Fibroblast of skin of scalp (primary cell): ENCODE measurements at places on chromosomes 5 and 9.
A peak's percentile ranks its signal among the peaks of the same experiment; 100 is the strongest.

DNA sequence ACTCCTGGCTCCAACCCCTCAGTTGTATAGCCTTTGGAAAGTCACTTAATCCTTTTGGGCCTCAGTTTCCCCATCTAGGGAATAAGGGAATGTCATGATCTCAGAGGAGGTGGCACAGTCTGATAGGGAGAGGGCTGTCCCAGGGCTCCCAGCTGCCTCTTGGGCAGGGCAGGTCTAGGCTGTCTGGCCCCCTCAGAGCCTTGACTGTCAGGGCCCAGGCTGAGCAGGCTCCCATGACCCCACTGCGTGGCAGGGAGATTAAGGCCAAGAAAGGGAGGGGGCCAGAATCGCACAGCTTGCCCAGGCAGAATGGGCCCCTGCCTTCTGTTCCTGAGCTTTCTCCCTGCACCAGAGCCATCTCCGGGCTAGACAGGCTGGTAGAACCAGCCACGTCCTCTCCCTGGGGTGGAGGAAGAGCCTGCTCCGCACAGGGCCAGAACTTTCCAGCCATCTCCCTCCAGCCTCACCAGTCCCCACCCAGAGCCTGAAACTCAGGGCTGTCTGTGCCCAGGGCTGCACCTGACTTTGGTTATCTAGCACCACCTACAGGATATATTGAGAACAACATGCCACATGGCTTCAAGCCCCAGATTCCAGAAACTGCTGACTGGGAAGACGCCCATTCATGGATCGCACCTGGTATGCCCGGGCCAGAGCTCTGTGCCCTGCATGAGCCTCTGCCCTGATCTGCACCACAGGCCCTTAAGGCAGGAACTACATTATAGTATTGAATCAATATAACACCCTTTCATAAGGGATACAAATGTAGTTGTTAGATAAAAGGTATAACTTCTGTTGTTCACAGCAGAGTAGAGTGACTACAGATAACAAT is 32.1 kb downstream of the NAIF1 start:
- DNase-seq: peak; percentile 78

GRCh38 chr9:4038182-4038723 is 261.6 kb downstream of the GLIS3 start:
- DNase-seq: peak; percentile 8

GRCh38 chr5:54760182-54760935 is 225.0 kb downstream of the ESM1 start:
- DNase-seq: peak; percentile 51

GRCh38 chr9:7859701-7860334 is 60.2 kb upstream of the DMAC1 start:
- DNase-seq: no peak

GRCh38 chr5:54545796-54546195 is 28.2 kb downstream of the SNX18 start:
- DNase-seq: no peak

- no peak for DNase-seq
These were observed 91.2 kb downstream of the ANXA2R start for GRCh38 chr5:42948961-42949347.

GRCh38 chr9:121785673-121786542 is 134.5 kb downstream of the DAB2IP start:
- no peak for DNase-seq

DNA sequence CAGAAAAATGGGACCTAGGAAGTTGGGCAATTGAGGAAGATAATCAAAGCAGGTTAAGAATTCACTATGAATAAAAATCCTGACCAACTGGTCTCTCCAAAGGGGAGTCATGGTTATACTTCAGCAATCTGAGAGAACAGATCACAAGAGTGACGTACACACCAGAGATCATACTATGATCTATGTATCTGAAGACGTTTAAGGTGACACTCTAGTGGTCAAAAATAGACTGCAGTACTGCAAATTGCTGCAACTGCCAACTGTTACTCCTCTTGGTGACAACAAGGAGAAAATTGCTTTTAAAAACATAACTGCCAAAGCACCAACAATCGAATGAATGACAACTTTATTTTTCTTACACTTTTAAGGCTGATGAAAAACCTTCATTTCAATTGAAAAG is 4.9 kb downstream of the AK6 start:
- DNase-seq: peak; percentile 16

GRCh38 chr9:75612754-75613153 is 277.7 kb upstream of the PCSK5 start:
- DNase-seq: no peak

GRCh38 chr9:27771803-27772545 is 198.7 kb upstream of the C9orf72 start:
- DNase-seq: peak; percentile 71

- DNase-seq: peak; percentile 59
These were observed 88.7 kb upstream of the FAM169A start for GRCh38 chr5:74954919-74955318.

- no peak for DNase-seq
These were observed 5.2 kb downstream of the WHRN start for GRCh38 chr9:114499941-114500696.

DNA sequence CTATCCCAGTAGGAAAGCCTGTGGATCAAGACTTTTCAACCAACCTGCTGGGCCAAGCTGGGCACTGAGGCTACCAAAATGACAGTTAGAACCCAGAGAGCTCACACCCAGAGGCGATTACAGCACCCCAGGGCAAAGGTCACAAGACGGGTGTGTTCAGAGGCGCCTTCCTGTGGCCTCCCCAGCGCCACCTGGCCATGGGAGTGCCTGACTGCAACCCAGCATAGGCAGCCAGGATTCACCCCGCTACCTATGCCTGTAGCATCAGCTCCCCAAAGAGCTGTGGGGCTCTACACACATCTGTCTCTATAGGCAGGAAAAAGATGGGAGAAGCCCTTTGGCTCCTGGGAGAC is 33.5 kb downstream of the PDGFRB start:
- DNase-seq: no peak

DNA sequence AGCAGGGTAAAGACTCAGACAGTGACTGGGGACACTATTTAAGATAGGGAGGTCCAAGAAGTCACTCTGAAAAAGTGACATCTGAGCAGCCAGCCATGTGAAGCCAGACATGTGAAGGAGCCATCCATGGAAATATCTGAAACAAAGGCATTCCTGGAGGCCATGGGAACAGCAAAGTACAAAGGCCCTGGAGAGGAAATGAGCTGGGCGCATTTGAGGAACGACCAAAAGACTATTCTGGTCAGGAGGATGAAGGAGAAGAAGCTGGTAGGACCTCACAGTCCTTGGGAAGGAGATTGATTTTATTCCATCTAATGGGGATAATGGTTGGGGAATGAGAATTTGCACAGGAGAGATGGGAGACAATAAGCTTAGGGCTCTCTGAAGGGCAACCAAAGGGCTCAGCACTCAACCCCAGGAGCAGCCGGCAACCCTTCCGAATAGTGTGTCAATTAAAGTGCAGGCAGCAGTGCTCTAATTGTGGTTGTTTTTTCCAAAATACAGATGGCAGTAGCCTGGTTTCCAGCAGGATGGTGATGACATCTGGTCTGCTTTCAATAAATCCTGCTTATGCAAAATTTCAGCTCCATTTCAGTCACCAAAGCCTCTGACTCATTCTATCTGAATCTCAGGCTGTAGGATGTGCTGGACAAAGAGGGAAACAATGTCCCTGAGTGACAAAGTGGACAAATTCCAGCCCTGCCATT is 26.7 kb downstream of the FOXI1 start:
- DNase-seq: peak; percentile 90

GRCh38 chr9:125262294-125262991 is 817 bp downstream of the GAPVD1 start:
- no peak for DNase-seq

GRCh38 chr5:95812074-95812471 is 10.5 kb downstream of the GLRX start:
- no peak for DNase-seq

DNA sequence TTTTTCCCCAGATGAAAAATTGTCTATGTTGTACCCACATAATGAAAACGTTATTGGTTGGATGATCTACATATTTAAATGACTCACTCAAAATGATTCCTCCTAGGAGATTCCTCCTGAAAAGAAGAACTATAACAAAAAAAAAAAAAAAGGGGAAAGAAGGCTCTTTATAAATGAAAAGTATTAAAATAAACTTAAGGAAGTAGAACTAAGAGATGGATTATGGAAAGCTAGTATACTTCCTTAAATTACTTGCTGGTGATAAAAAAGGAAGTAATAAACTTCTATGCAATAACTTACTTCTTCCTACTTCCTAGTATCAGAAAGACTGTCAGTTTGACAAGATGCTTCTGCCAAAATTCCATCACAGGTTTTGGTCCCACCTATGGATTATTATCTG is 1087.7 kb downstream of the CDH12 start:
- DNase-seq: no peak

- DNase-seq: no peak
These were observed 758.3 kb downstream of the DNAH5 start for GRCh38 chr5:13186177-13186576.

DNA sequence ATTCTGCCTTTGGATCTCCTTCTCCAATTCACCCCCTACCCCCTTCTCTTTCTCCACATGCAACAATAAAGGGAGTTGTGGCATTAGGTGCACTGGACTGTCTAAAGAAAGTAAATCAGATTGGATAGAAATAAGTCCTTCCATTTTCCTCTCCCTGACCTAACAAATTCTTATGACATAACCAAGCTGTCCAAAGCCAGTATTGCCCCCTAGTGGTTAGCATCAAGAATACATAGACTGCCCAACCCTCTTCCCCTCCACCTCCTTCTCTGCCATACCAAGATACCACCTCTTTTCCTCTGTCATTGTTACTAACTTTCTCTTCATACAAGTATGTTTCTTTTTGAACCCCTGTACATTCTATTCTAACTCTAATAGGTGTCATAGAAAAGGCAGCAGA is 45.7 kb downstream of the PPARGC1B start:
- peak; percentile 18 for DNase-seq

GRCh38 chr9:76215066-76215465 is 179.2 kb downstream of the RFK start:
- peak; percentile 81 for DNase-seq

- no peak for DNase-seq
These were observed 5.8 kb upstream of the FSTL4 start for GRCh38 chr5:133618141-133618540.

DNA sequence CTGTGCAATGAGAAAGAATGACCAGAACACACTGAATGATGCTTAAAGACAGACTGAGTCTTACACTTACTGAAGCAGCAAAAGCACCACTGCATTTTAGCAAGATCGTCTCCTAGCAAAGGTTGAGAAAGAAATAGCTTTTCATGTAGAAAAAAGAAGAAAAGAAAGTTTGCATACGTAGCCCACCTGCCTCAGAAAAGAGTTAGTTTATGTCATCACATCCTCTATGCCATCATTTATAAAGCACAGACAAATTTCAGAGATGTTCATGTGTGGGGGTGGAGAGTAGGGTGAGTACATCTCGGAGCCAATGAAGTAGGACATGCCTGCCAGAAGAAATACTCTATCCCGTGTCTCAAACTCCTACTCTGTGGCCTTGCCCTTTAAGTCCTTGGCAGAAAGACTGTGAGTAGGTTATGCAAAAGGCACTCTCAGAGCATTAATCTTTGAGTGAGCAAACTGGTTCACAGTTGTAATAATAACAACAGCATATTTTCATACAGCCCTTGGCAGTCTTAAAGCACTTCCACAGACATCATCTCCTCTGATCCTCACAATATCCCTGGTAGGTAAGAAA is 22.4 kb downstream of the NRG2 start:
- no peak for DNase-seq

DNA sequence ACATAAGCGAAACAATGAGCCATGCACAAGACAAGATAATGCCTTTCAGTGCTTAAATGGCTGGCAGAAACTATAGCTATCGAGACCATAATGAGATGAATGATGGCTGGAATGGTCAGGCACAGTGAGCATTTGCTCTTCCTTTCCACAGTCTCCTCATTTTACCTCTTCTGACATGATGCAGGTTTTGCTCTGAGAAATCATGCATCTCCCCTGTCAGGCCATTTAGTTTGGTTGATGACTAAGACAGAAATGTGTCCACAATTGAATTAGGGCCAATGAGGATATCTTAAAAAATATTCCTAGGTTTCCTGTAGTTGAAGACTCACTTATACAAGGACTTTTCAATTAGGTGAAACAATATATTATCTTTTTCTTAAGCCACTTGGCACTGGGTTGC is 475.1 kb downstream of the TMEM232 start:
- DNase-seq: peak; percentile 28

DNA sequence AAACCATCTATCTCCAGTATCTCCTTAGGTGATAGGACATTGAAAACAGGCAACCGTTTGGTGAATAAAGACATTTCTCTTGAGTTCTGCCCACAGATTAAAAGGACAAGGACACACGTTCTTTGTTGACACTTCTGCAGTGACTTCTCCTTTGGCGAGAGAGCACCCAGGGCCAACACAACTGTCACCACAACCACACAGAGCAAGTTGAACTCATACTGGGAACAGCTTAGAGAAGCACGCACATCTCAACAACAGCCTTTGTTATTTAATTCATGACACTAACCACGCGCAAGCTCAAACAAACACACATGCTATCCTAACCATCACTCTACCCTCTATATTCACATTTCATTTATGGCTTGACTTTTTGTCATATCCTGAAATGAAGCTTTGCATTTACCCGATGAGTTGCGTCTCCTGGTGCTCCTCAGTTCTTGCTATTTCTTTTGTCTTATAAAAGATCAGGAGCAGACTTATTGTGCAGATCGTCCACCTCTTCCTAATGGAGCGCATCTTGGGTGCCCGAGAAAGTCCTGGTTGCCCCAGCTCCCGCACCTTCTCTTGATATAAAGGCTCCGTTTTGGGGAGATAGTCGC is 543 bp downstream of the ST8SIA4 start:
- DNase-seq: no peak

- DNase-seq: no peak
These were observed 9.0 kb upstream of the KIF2A start for GRCh38 chr5:62296998-62297397.

- DNase-seq: no peak
These were observed 132.7 kb upstream of the APC start for GRCh38 chr5:112604732-112605630.

DNA sequence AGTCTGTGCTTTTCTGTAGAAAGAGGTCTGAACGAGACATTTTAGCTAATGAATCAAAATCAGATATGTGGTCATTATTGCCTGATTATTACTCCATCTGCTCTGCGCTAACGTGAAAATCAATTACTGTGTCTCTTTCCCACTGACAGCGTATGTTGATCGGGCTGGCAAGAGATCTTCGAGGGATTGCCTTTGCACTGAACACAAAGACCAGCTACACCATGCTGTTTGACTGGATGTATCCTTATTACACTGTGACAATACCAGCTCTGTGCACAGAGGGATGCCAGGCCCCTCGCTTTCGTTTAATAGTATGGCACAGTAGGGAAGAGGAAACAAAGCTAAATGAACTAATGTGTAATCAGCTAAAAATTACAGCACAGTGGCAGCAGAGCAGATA is 103.7 kb upstream of the TLX3 start:
- DNase-seq: no peak
